ENCODE measurements at places on chromosomes 3 and 15.

- no peak for DNase-seq
These were observed 81.2 kb downstream of the EFL1 start for GRCh38 chr15:82181371-82181770.

GRCh38 chr3:185999221-185999620 is 61.4 kb upstream of the TRA2B start:
- no peak for DNase-seq

GRCh38 chr3:110307065-110307809 is 764.4 kb upstream of the NECTIN3 start:
- no peak for DNase-seq

DNA sequence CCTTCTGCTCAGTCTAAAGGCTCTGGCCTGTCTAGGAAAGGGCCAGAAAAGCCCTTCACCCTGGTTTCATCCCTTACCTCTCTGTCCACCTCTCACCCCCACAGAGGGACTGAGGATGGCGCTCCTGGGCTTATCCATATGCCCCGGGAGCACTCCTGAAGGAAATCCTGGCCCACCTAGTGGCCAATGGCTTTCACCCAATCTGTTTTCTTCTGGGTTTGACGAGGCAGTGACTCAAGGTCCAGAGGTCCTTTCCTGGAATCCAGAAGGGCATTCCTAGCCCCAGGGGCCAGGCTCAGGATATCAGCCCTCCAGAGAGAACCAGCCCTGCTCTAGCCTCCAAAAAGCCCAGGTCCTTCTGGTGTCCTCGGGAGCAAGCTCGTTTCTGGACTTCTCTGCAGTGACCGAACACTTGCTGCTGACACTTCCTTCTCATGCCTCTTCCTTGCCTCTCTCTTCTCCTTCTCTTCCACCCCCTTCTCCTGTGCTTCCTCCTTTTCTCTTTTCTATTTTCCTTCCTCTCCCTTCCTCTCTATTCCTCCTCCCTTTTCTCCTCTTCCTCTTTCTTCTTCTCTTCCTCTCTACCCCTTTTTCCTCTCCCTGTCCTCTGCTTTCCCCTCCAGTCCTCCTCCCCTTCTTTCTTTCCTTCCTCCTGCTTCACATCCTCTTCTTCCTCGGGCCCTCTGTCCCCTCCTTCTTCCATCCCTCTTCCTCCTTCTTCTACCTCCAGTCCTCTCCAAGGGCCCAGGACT is 59.6 kb downstream of the RHCG start:
- DNase-seq = no peak

DNA sequence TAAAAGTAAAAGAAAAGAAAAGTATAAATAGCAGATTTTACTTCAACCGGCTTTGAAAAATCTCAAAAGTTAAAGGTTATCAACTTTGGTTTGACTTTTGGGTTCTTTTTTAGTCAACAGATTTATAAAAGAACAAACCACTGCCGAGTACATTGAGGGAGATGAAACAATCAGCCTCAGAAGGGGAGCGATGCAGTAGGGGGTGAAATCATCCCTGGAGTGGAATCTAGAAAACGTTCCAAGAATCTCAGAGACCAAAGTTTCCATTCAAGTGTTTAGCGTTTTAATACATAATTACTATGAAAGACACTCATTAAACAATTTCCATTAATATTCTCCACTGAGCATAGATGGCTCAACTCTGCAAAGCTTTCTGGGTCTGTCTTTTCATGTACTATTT is 745.5 kb downstream of the NR2F2 start:
- no peak for DNase-seq

GRCh38 chr3:140573011-140573410 is 104.9 kb upstream of the TRIM42 start:
- no peak for DNase-seq

GRCh38 chr3:131494706-131495105 is 8.1 kb downstream of the MRPL3 start:
- DNase-seq = no peak

DNA sequence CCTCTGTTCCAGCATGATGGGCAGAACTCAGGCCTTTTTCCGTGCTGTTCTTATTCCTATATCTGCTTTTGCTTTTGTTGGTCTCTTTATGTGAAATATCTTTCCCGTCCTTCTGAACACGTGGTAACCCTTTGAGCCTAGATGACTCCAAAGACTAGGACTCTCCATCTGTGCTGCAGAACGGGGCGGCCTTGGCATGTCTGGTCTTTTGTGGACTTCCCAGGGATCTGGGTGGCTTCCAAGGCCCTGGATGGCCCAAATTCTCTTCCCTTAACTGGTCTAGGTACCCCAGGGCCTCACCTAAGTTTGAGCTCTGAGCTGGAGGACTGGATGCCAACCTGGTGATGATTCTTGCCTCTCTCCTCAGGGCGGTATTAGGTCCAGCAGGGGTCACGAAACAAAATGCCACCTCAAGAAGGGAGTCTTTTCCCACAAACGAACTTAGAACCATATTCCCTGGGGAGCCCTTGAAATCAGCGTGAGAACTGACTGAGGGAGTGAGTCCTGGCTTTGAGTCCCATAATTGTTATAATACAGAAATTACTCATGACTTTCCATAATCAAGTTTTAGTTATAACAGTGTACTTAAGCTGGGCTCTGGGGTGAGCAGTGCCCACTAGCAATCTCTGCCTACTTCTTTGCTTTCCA is 13.8 kb downstream of the TLNRD1 start:
- no peak for DNase-seq

DNA sequence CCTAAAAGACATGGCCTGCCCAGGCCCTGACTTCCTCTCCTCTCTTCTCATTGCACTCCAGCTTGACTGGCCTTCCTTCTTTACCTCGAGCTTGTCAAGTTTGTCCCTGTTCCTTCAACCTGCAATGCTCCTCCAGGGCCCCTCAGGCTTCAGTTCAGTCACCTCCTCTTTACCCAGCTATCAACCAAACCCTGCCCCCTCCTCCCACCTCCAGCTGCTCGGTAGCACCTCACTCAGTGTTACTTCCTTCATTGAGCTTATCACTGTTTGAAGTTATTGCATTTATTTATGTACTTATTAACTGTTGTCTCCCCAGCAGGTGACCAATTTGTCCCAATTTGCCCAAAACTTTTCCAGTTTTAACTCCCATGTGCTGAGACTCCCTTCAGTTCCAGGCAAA is 95.8 kb upstream of the UBE2E1 start:
- DNase-seq = no peak

DNA sequence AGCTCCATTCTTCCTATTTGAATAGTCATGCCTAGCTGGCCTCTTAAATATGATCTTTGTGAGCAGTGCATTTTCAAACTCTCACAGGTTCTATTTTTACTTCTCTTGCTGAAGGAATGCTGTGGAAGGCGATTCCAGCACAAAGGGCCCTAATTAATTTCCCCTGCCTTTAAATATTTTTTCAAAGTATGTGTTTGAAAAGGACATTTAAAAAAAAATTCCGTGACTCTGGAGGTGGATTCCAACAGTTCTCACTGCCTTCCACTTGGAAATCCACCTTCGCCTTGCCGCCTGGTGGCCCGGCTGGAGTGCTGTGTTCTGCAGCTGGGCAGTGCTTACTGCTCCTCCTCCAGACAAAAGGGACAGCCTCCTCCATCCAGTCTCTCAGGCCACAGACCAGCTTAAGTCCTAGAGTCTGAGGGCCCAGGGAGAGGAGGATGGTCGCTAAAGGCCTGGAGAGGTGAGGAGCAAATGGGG is 61.5 kb upstream of the CORO2B start:
- no peak for DNase-seq

DNA sequence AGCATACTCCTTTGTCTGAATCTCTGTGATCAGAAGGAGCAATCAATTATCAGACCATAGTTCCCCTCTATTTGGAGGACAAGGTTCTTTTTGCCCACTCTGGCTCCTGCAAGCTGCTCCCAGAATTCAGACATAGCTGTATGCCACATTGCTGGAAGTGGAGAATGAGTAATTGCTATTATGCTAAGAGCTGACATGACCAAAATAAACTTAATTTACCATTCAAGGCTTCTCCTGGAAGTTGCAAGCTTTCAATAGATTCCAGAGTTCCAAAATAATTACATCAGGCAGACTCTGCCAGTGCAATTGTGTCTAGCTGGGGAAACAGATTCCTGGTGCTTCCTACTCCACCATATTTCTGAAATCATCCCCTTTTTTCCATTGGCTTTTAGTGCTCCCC is 7.6 kb upstream of the DRD3 start:
- DNase-seq = no peak

DNA sequence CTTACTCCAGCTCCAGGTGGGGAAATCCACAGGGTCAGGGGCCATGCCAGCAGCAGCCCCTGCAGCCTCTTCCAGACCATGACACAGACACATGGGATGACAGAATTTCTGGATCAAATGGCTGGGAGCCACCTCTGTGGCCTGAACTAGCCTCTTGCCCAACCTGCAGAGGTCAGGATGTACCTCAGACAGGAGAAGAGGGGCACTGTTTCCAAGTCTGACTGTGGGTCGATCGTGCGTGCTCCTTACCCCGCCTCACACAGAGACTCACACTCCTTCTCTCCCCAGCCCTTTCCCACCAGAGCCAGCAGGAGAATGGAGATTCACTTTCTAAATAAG is 131.9 kb downstream of the FAM43A start:
- DNase-seq = no peak

DNA sequence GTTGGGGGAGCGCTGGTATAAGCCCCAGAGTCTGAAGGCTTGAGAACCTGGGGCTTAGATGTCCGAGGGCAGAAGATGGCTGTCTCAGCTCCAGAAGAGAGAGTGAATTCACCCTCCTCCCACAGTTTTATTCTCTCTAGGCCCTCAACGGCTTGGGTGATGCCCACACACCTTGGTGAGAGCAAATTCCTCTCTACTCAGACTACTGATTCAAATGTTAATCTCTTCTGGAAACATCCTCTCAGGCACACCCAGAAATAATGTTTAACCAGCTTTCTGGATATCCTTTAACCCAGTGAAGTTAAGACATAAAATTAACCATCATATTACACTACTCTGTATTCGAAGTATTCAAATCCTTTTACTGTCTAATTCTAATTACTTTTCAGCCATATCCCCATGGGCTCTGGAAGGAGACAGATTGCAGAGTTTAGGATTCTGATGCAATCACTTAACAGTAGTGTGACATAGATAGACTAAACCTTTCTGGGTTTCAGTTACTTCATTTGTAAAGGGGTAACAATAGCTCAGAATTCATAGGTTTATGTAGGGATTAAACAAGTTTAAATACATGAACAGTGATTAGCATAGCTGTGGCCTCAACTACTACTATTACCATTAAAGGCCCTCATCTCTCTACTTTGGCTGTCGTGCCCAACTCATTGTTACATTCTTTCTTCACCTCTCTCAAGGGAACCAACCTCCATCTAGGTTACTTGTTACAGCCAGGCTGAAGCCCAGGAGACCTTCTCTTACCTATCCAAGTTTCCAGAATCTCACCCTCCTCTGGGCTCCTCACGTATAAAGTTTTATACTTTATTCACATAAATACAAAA is 25.7 kb upstream of the ANO10 start:
- no peak for DNase-seq

Measured in HT1080 (cell line).